ENCODE measurements at places on chromosomes 13 and 19.

DNA sequence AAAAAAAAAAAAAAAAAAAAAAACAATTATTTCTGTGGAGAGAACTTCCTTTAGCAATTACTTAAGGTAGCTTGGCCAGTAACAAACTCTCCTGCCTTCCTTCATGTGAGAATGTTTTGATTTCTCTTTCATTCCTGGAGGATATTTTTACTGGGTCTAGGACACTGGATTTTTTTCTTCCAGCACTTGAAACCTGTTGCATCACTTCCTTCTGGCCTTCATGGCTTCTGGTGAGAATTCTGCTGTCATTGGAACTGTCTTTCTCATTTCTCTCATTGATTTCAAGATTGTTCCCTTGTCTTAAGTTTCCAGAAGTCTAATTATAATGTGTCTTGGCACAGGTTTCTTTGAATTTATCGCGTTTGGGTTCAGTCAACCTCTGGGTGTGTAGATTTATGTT is 19.3 kb upstream of the RAB20 start:
- no peak for DNase-seq

GRCh38 chr19:18745931-18746330 is 45.2 kb downstream of the COMP start:
- DNase-seq, result no peak

DNA sequence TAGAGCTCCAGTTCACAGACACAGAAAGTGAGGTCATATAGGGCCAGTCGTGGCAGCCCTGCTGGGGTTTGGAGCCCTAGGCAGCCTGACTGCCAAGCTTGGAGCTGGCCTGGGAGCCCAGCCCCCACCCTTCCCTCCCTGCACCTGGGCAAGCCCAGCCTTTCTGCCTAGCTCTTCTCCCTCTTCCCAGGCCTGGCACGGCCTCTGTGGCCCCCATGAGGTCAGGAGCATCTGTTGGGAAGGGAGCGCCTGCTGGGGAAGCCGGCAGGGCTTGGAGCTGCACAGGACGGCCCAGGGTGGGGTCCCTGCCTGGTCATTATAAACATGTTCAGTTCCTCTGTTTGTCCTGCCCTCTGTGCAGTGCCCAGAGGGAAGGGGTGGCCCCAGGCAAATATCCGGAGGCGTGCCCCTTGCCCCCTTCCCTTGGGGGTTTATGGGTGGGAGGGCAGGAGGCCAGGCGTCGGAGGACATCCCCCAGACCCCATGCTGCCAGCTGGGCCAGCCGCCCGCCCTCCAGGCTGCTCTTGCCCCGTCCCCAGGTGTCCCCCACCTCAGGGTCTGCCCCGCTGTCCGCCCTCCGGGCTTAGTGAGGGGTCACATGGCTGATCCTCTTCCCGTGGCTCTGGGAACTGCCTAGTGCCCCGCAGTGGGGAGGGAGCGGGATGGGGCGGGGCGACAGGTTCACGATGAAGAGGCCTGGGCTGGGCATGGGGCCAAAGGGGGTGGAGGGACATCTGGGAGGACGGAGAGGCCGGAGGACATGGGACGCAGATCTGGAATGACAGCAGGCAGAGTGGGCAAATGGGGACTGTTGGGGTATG is 30.0 kb upstream of the NCCRP1 start:
- DNase-seq, result no peak

GRCh38 chr19:55552620-55553019 is 7.3 kb upstream of the SBK3 start:
- DNase-seq, result no peak

DNA sequence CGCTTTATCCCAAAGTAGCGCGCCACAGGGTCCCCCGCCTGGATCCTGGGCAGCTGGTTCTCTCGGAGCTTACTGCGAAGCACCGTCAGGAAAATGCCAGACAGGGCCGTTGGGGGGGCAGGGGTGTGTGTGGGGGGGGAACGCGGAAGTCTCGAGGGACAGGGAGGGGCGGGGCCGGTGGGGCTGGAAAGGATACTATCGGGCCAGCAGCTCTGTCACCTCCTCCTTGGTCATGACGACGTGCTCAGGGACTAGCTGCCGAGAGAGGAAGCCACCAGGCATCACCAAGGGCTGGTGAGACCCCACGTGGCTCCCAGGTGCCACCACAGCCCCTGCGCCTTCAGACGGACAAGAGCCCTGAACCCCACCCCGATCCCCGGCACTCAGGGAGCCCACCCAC is 5.3 kb downstream of the POLR2E start:
- DNase-seq, result no peak

GRCh38 chr19:18839465-18840287 is 7.9 kb downstream of the UPF1 start:
- no peak for DNase-seq

- no peak for DNase-seq
These were observed 4.0 kb downstream of the ZBTB7A start for GRCh38 chr19:4062419-4063368.

- no peak for DNase-seq
These were observed 854 bp downstream of the RNASEH2B start for GRCh38 chr13:50910485-50910805.

DNA sequence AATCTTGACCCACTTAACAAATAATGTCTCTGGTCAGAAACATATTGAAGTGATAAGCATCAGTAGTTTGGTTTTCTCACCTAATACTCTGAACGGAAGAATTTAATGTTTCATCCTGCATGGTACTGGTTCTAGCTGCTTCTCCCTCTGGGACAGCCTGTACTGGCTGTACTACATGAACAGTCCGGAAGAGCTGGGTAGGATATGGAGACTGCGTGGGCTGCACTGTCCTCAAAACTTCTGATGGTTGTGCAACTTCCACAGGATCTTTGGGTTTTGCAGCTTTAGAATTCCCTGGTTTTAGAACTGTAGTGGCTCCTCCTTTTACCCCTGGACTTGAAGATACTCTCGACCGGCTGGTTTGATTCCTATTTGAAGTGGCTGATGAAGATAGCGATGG is 78.3 kb downstream of the ELF1 start:
- DNase-seq, result no peak

DNA sequence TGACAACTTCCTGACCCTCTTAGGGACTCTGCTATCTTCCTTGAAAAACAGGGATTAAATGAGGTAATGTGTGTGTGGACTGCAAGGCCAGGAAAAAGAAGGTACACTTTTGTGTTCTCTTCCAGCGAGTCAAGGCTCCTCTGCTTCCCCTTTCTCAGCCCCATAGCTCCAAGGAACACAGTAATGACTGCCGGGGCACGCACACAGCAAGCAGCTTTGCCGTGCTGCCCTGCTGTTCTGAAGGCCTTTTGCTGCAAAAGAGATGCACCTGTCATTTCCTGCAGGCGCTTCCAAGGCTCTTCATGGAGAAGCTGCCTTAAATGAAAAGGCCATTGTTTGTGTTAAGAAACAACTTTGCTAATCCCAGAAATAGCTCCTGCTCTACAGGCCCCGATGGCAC is 84.6 kb downstream of the CYSLTR2 start:
- no peak for DNase-seq

- DNase-seq, result no peak
These were observed 11.7 kb upstream of the KL start for GRCh38 chr13:33004511-33004910.

GRCh38 chr13:65836066-65836465 is 1394.1 kb downstream of the PCDH9 start:
- no peak for DNase-seq

- no peak for DNase-seq
These were observed 479.6 kb downstream of the DIAPH3 start for GRCh38 chr13:59684105-59684504.

DNA sequence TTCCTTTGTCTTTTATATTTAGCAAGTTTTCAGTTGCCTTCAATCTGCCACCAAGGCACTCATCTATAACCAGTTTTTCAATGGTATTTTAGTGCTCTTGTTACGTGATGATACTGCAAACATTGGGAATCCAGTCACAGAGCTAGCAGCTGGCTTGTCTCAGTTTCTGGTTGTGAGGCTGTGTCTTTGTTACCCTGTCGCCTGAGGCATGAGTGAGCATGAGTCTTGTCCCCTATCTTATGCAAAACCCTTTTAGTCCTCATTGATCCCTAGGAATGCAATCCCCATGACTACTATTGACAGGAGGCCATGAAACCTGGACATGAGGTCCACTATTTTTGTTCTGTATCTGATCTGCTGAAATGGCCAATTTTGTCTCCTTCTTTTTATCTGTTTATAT is 391.0 kb downstream of the LMO7 start:
- no peak for DNase-seq

DNA sequence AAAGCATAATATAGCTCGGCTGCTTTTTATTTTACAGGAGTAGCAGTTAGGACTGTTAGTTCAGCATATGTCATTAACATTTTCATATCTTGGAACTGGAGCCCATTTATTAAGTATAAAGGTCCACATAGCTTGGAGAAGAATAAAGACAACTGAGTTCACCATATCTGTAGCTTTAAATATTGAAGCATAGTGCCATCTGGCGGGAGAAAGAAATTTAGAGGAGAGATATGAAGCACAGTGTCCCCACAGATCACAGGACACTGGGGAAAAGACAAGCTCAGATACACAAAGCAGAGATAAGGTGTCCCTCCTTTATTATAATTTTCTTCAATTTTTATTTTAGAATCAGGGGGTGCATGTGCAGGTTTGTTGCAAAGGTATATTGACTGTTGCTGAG is 104.7 kb upstream of the FREM2 start:
- DNase-seq, result peak; percentile 5

DNA sequence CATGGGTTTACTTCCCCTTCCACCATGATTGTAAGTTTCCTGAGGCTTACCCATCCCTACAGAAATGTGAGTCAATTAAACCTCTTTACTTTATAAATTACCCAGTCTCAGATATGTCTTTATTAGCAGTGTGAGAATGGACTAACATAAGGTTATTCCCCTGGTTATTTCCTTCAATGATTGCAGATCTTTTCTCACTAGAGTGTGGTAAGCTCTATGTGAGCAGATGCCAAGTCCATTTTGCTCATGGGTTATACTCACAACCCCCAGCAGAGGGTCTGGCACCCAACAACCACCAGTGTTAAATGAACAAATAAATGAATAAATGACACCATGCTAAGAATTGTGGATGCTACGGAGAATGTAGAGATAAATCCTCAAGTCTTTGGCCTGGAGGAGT is 472.8 kb downstream of the LIG4 start:
- DNase-seq, result no peak

GRCh38 chr19:1495799-1496713 is 5.1 kb downstream of the REEP6 start:
- DNase-seq, result no peak

DNA sequence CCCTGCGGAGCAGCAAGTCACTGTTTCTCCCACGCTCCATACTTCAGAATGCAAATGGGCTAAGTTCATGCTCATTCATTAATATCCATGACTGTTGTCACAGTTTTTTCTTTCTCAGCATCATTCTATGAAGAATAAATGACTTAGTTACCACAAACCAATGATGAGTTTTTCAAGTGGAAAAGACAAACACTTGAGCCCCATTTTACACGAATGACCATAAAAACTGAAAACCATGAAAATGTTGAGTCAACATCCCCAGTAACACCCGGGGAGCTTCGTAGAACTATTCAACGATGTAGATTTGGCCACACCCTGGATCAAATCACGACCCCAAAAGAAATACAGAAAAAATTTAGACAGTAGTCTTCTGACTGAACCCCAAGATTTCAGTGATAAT is 99.8 kb upstream of the GJB6 start:
- no peak for DNase-seq

DNA sequence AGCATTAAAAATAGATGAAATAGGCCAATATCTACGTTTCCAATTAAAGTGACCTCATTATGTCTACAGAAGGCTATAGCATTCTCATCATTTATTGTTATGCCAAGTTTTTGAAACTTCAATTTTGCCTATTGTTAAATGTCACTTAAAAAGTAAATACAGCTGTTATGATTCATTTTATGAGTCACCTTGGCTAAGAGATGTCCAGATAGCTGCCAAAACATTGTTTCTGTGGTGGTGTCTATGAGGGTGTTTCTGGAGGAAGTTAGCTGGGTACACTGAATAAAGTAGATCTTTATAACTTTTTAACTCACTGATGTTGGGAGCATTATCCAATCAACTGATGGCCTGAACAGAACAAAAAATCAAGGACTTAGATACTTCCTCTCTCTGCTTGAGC is 1209.7 kb upstream of the PCDH9 start:
- DNase-seq, result peak; percentile 36

GRCh38 chr13:93951108-93951507 is 528.4 kb downstream of the DCT start:
- DNase-seq, result no peak

DNA sequence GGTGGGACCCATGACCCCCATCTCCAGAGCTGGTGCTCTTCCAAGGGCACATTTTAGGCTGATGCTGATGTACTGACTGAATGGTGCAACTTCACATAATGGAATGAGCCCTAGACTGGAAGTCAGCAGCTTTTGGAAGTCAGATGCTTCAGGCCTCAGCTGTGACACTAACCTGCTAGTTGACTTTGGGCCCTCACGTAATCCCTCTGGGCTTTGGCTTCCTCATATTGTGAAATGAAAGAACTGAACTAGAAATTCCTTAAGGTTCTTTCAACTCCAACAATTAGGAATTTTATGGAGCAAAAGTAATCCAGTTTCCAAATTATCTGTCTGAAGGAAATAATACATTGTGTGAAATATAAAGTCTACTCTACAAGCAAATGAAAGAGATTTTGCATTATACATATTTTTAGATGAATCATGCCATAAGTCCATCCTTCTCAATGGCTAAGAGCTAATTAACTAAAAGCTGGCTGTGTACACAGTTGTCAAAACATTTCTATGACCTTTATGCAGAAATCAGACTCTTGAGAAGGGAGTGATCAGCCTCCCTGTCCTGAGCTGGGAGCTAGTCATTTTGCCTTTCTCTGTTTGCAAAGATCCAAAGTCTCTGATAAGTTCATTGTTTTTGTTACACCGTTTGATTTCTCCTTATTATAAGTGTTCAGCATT is 204.2 kb downstream of the DCLK1 start:
- DNase-seq, result no peak

GRCh38 chr13:21625366-21625765 is 21.4 kb upstream of the MICU2 start:
- no peak for DNase-seq

GRCh38 chr19:17766543-17767131 is 15.4 kb downstream of the FCHO1 start:
- DNase-seq, result no peak

- no peak for DNase-seq
These were observed 647 bp upstream of the KLF12 start for GRCh38 chr13:74134777-74135325.

DNA sequence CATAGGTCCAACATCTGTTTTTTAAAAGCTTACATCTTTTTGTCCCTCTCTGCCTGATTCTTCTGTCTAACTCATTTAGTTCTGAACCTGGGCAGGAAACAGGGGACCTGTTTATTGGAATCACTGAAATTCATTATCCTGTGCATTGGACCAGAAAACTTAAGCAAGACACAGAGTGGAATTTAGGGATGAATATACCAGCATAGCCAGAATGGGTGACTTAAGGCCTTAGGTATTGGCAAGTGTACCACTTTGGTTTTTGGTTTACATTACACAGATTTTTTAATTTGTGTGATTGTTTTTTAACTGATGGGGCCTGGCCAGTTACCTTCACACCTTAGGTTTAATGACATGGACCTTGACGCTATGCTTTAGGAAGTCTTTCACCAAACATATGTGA is 232.5 kb downstream of the GPC5 start:
- DNase-seq, result no peak

Measured in Panc1 (cell line).